ENCODE measurements at places on chromosomes 1 and 21. TPM values are rescaled to one million over a fixed set of nuclear protein-coding genes. Genes with fewer than 3 reads are reported as not detected.

HIVEP3 gene
- total RNA-seq: 1.1 TPM

H6PD gene
- total RNA-seq: 9.3 TPM

TRAF3IP3 gene
- not detected for total RNA-seq

CATSPERE gene
- 0.18 TPM for total RNA-seq

DHDDS gene
- total RNA-seq: 67.7 TPM

ADAMTSL4 gene
- 0.56 TPM for total RNA-seq

TTC34 gene
- under 0.01 TPM for total RNA-seq

MPL gene
- total RNA-seq: not detected

MYBPH gene
- not detected for total RNA-seq

ASPM gene
- total RNA-seq: 27.8 TPM

DCST2 gene
- total RNA-seq: not detected

S100A16 gene
- 226 TPM for total RNA-seq

KIAA0040 gene
- total RNA-seq: under 0.01 TPM

CFAP57 gene
- 0.28 TPM for total RNA-seq

CFAP74 gene
- not detected for total RNA-seq

SUSD4 gene
- total RNA-seq: 2.7 TPM

FCGR1A gene
- total RNA-seq: not detected

ARTN gene
- total RNA-seq: not detected

FLG2 gene
- total RNA-seq: not detected

TSPAN1 gene
- 0.18 TPM for total RNA-seq

SPATA1 gene
- total RNA-seq: under 0.01 TPM

CDA gene
- 0.90 TPM for total RNA-seq

SPATC1L gene
- total RNA-seq: 3.8 TPM

OR6K3 gene
- total RNA-seq: not detected

DNALI1 gene
- total RNA-seq: 9.1 TPM

NGF gene
- total RNA-seq: 12.5 TPM

ANGPTL3 gene
- total RNA-seq: not detected

SPRR2B gene
- not detected for total RNA-seq

E2F2 gene
- total RNA-seq: 0.36 TPM

ODF2L gene
- 20.0 TPM for total RNA-seq

DIRAS3 gene
- 8.6 TPM for total RNA-seq

IRF6 gene
- 2.9 TPM for total RNA-seq

SELE gene
- not detected for total RNA-seq

COL24A1 gene
- 2.5 TPM for total RNA-seq

CYYR1 gene
- total RNA-seq: not detected

SGIP1 gene
- 27.1 TPM for total RNA-seq

RHEX gene
- total RNA-seq: not detected

NHLH1 gene
- total RNA-seq: not detected

ILDR2 gene
- under 0.01 TPM for total RNA-seq

SMIM11 gene
- total RNA-seq: 6.9 TPM

ITLN1 gene
- total RNA-seq: not detected

DLGAP3 gene
- total RNA-seq: not detected

TRIM58 gene
- 0.54 TPM for total RNA-seq

ETNK2 gene
- 24.7 TPM for total RNA-seq

CFHR1 gene
- total RNA-seq: not detected

OR2G6 gene
- total RNA-seq: not detected

PBXIP1 gene
- 28.3 TPM for total RNA-seq

OR2T29 gene
- total RNA-seq: not detected

ZC3H11A gene
- 66.5 TPM for total RNA-seq

C1orf141 gene
- not detected for total RNA-seq

PRAMEF17 gene
- total RNA-seq: not detected

LIN28A gene
- total RNA-seq: not detected

C1orf53 gene
- 4.2 TPM for total RNA-seq

ORC1 gene
- 9.7 TPM for total RNA-seq

SLC35F3 gene
- under 0.01 TPM for total RNA-seq

CROCC gene
- total RNA-seq: 7.2 TPM

HSF2BP gene
- total RNA-seq: 0.90 TPM
